Left renal cortex interstitium (tissue), 4 donors: ENCODE measurements at places on chromosomes 7 and 10. TPM values are rescaled to one million over a fixed set of nuclear protein-coding genes. Genes with fewer than 3 reads are reported as not detected.

The VWDE gene
- 2.6 TPM for polyA plus RNA-seq

GRCh38 chr7:151313857-151314256 is 27.8 kb upstream of the NUB1 start:
- no peak for DNase-seq

DNA sequence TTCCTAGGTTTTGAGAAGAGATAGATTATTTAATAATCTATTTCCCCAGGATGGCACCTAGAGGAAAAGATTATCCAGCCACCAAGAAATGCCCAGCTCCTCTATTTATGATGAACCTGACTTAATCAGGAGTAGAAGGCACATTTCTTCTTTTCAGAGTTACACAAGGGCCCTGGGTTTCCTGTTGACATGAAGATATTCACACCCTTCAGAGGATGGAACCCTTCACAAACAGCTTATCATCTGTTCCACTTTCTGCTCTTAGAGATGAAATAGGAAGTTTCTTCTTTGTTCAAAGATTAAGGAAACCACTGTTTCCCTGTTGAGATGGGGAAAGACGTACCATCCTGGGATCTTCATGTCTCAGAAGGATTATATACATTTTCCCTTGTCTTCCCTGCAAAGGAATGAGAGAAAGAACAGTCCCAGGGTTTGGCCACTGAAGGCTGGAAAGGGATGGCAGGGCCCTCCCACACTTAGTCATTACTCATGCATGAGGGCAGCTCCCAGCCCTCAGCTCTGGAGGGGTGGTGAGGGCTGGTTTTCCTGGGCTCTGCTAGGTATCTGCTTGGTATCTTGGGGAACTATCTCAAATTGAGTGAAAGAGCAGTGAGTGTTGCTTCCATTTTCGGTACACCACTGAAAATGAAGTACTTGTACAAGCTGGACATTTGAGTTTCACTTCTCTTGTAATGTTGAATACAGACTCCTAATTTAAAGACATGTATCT is 64.0 kb downstream of the MTPAP start:
- no peak for DNase-seq

DNA sequence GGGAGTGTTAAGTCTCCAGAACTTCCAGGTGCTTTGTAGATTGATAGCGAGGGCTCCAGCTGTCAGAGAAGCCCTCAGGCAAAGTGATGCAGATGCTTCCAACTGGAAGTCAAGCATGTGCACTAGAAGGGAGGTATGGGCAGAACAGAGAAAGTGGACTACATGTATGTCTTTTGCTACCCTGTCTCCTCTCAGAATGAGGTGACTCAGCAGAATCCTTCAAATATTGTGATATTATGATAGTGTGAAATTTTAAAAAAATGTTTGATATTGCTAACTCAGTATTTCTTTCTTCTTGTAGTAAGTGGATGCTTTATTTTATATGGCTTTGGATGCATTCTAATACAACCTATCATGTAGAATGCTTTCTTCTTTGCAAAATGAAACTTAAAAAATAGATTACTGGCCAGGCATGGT is 138.9 kb upstream of the SVIL start:
- no peak for DNase-seq

DNA sequence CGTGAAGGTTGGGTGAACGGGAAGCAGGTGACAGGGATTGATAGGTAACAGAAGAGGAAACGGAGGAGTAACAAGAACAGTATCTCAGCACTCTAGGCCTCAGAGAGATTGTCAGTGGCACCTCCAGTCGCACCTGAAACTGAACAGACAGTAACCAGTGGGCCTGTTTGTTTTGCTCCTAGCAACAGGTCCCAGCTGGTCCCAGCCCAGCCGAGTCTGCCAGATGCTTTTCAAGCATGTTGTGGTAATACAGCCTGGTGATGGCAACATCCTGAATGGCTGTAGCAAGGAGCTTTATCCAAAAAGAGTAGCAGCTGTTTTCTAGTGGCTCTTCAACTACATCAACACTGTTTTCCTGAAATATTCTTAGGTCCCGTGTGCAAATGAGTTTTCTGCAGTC is 4.7 kb downstream of the CACNB2 start:
- no peak for DNase-seq

- no peak for DNase-seq
Measured at GRCh38 chr7:96548664-96549063, 161.0 kb downstream of the SEM1 start.

- DNase-seq: no peak
Measured at GRCh38 chr7:32872421-32872820, 19.1 kb downstream of the KBTBD2 start.
